ENCODE measurements at places on chromosomes 3 and 15. TPM values are rescaled to one million over a fixed set of nuclear protein-coding genes. Genes with fewer than 3 reads are reported as not detected.

NDN gene
- 19.4 TPM for total RNA-seq

DZIP1L gene
- 70.2 TPM for total RNA-seq

SHC4 gene
- total RNA-seq = 0.78 TPM

GHSR gene
- 3.6 TPM for total RNA-seq

GRCh38 chr3:23785097-23785645, 20.6 kb upstream of the UBE2E1 start:
- no peak for DNase-seq

- DNase-seq = no peak
These were observed 23.5 kb upstream of the EPHB3 start for GRCh38 chr3:184537885-184538665.

- no peak for DNase-seq
These were observed 139.2 kb upstream of the MANF start for GRCh38 chr3:51245867-51246266.

All from body of pancreas (tissue), 4 donors.